Vagina (tissue), 2 donors: ENCODE measurements at places on chromosomes 3 and 15. TPM values are rescaled to one million over a fixed set of nuclear protein-coding genes. Genes with fewer than 3 reads are reported as not detected.

- no peaks in the 10 kb centered on the region for H3K27me3 ChIP-seq
- H3K4me3 ChIP-seq: no peak overlapping the region
- H3K27ac ChIP-seq: no peak overlapping the region
- no peaks in the 10 kb centered on the region for H3K36me3 ChIP-seq
- H3K4me1 ChIP-seq: no peaks in the 10 kb centered on the region
These were observed 163.2 kb downstream of the B3GALNT1 start for GRCh38 chr3:160941885-160942494.

- DNase-seq: no peak
- H3K4me3 ChIP-seq: peak overlapping the region; percentile 85
- no peak overlapping the region for H3K27ac ChIP-seq
- H3K27me3 ChIP-seq: no peaks in the 10 kb centered on the region
These were observed 1.4 kb downstream of the PPM1L start for GRCh38 chr3:160757233-160758106.

DNA sequence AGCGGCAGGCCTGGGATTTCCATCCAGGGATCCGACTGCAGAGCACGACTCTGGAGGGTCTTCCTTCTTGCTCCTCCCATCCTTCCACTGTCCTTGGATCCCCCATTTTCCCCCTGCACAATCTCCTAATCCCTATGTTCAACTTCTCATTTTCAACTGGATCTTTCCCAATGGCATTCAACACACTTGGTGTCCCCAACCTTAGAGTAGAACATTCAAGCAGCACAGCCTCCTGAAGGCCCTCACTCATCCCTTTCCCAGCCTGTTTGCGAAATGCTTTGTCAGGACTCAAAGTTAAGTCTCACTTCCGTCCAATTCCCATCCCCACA is 32.3 kb downstream of the RPN1 start:
- H3K4me1 ChIP-seq: peaks cover 26% of the 10 kb centered on the region
- peaks cover 31% of the 10 kb centered on the region for H3K36me3 ChIP-seq
- peak overlapping the region; percentile 95 for H3K27ac ChIP-seq
- H3K4me3 ChIP-seq: peak overlapping the region; percentile 57

DNA sequence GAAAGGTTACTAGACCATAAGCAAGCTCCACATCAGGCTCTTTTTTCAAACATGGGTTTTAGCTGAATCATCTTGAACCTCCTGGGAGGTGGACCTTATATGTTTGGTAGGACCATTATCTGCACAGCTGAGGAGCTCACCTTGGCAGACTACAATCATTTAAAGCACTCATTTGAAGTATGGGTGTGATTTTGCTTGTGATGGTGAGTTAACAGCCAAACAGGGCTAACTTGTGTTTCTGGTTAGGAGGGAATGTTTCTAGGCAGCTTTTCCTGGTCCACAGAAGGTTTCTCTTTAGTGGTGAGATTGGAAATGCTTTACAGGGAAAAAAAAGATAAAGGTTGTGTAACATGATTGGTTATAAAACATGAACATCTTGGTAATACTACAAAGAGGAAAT is 61.8 kb downstream of the ARHGEF26 start:
- peaks cover 11% of the 10 kb centered on the region for H3K4me1 ChIP-seq
- no peak for DNase-seq
- H3K27ac ChIP-seq: no peak overlapping the region

GRCh38 chr3:98778852-98779413 is 15.8 kb downstream of the ST3GAL6 start:
- H3K27ac ChIP-seq: peak overlapping the region; percentile 37
- no peak overlapping the region for H3K4me3 ChIP-seq
- no peaks in the 10 kb centered on the region for H3K27me3 ChIP-seq
- peaks cover 18% of the 10 kb centered on the region for H3K4me1 ChIP-seq

DNA sequence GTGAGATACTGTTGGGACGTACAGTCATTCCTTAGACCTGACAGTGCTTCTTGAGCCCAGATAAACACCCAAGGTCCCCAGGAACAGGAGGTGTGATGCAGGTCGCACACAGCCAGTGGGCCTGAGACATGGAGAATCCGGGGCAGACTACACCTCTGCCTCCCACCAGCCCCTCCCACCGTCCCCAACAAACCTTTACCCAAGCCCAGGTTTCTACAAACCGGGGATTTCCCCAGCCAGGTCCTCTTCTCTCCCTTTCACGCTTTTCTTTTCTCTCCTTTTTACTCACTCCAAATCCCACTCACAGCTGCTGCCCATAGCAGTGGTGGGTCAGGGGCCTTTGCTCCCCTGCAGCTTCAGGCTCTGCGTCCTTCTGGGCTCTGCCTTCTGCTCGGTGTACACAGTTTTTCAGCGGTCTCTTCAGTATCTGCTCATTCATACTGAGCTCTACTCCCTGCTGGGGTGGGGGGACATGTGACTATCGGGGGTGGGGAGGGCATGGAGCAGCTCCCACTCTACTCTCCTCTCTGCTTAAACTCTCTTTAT is 4.8 kb upstream of the PCSK6 start:
- no peaks in the 10 kb centered on the region for H3K36me3 ChIP-seq
- H3K27ac ChIP-seq: no peak overlapping the region
- H3K4me3 ChIP-seq: no peak overlapping the region
- no peaks in the 10 kb centered on the region for H3K27me3 ChIP-seq
- DNase-seq: peak; percentile 64

DNA sequence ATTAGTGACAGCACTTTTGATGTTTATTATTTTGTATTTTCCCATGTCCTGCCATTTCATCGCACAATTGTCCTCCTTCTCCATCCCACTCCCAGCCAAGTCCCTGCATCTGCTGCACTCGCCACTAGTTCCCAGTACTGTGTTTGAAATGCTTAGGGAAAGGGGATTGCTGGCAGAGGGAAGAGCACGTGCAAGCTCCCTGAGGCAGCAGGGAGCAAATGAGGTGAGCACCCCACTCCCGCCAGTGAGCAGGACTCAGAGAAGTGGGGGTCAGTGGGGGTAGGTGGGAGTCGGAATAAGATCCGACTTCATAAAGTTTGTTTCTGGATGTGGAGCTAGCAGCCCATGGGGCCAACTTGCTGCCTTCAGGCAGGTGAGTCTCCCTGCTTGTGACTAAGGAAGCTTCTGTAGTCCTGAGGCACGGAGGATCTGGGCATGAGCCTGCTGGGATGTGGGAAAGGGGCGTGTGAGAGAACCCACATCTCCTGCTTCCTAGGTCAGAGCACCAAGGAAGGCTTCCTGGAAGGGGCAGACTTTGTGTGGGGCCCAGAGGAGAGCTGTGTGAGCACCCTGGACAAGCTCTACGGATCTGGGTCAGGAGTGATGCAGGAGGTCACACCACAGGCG is 99.7 kb upstream of the TLE3 start:
- H3K36me3 ChIP-seq: no peaks in the 10 kb centered on the region
- no peak overlapping the region for H3K27ac ChIP-seq
- no peak overlapping the region for H3K4me3 ChIP-seq
- DNase-seq: no peak
- peaks cover 65% of the 10 kb centered on the region for H3K4me1 ChIP-seq
- no peaks in the 10 kb centered on the region for H3K27me3 ChIP-seq

Gene ATR
- total RNA-seq: 22.6 TPM

Gene ERC2
- total RNA-seq: 1.2 TPM

GRCh38 chr3:1587426-1587825 is 494.6 kb downstream of the CNTN6 start:
- H3K27ac ChIP-seq: no peak overlapping the region
- no peaks in the 10 kb centered on the region for H3K27me3 ChIP-seq

- no peaks in the 10 kb centered on the region for H3K27me3 ChIP-seq
- H3K4me1 ChIP-seq: peaks cover 4% of the 10 kb centered on the region
- no peaks in the 10 kb centered on the region for H3K36me3 ChIP-seq
- no peak overlapping the region for H3K27ac ChIP-seq
- no peak overlapping the region for H3K4me3 ChIP-seq
- no peak for DNase-seq
These were observed 269.7 kb upstream of the LYSMD4 start for GRCh38 chr15:100002787-100003536.

- H3K36me3 ChIP-seq: no peaks in the 10 kb centered on the region
- no peak overlapping the region for H3K4me3 ChIP-seq
- no peak for DNase-seq
- H3K27me3 ChIP-seq: peaks cover 9% of the 10 kb centered on the region
These were observed 4.2 kb downstream of the RHCG start for GRCh38 chr15:89492111-89492641.

GRCh38 chr15:33534642-33535041 is 223.9 kb downstream of the RYR3 start:
- H3K27ac ChIP-seq: no peak overlapping the region
- no peaks in the 10 kb centered on the region for H3K36me3 ChIP-seq
- no peaks in the 10 kb centered on the region for H3K27me3 ChIP-seq
- no peak for DNase-seq
- no peaks in the 10 kb centered on the region for H3K4me1 ChIP-seq

Gene GOLGA8G
- not detected for total RNA-seq

DNA sequence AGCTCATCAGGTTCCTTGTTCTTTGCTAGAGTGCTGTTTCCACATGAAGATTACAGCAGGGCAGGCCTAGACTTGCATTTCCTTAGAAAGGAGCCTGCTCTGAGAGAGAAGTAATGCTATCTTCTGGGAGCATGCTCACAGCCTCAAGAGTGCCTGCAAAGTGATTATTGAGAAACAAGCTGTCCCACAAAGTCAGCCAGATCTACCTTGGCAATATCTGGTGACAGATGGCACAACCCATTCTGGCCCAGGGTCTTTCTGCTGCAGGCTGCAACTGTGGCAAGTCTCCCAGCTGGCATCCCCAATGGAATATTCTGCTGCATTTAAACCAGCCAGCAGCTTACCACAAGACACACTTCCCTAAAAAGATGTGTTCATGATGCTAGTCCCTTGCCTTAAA is 29.3 kb downstream of the MTMR10 start:
- peaks cover 54% of the 10 kb centered on the region for H3K36me3 ChIP-seq
- DNase-seq: no peak
- no peak overlapping the region for H3K4me3 ChIP-seq
- H3K4me1 ChIP-seq: no peaks in the 10 kb centered on the region
- no peaks in the 10 kb centered on the region for H3K27me3 ChIP-seq

GRCh38 chr15:38474155-38474757 is 20.3 kb downstream of the FAM98B start:
- H3K27me3 ChIP-seq: no peaks in the 10 kb centered on the region
- no peak for DNase-seq
- H3K4me1 ChIP-seq: no peaks in the 10 kb centered on the region
- H3K36me3 ChIP-seq: no peaks in the 10 kb centered on the region
- no peak overlapping the region for H3K27ac ChIP-seq

- H3K27me3 ChIP-seq: peaks cover 13% of the 10 kb centered on the region
- H3K4me3 ChIP-seq: no peak overlapping the region
- no peaks in the 10 kb centered on the region for H3K36me3 ChIP-seq
- DNase-seq: no peak
- H3K27ac ChIP-seq: no peak overlapping the region
- H3K4me1 ChIP-seq: peaks cover 37% of the 10 kb centered on the region
These were observed 72.5 kb upstream of the POLG start for GRCh38 chr15:89406940-89407607.

Gene NEK10
- total RNA-seq: not detected

DNA sequence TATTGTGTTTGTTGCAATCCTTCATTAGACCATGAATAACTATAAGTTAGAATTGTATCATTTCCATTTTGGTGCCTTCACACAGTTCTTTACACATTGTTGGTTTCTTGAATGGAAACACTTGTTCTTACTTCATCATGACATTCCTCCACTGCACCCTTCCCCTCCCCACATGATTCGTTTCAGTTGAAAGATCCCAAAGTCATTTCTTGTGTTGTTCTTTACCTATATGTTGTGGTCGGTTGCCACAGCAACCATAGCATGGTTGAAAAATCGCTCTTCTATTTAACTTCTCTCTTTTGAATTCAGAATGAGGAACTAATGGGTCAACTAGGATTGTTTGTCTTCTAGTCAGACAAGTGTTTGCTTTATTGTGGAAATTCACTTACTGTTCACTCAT is 103.3 kb downstream of the IL1RAP start:
- no peaks in the 10 kb centered on the region for H3K36me3 ChIP-seq
- H3K27me3 ChIP-seq: no peaks in the 10 kb centered on the region
- H3K4me3 ChIP-seq: no peak overlapping the region
- H3K4me1 ChIP-seq: no peaks in the 10 kb centered on the region

DNA sequence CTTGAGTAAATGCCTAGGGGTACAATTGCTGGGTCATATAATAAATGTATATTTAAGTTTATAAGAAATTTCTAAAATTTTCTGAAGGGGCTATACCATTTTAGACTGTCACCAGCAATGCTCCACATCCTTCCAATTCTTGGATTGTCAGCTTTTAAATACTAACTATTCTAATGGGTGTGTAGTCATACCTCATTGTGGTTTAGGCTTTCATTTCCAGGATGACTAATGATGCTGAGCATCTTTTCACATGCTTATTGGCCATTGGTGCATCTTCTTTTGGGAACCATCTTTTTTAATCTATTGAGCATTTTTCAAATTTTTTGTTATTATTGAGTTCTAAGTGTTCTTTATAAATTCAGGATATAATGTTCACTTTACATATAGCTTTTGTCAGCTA is 52.5 kb upstream of the CORO2B start:
- no peak overlapping the region for H3K4me3 ChIP-seq
- no peak for DNase-seq
- H3K36me3 ChIP-seq: no peaks in the 10 kb centered on the region
- H3K27me3 ChIP-seq: no peaks in the 10 kb centered on the region

- no peaks in the 10 kb centered on the region for H3K36me3 ChIP-seq
- peaks cover 32% of the 10 kb centered on the region for H3K4me1 ChIP-seq
- no peak overlapping the region for H3K4me3 ChIP-seq
These were observed 147.3 kb downstream of the SMAD6 start for GRCh38 chr15:66849393-66849745.

DNA sequence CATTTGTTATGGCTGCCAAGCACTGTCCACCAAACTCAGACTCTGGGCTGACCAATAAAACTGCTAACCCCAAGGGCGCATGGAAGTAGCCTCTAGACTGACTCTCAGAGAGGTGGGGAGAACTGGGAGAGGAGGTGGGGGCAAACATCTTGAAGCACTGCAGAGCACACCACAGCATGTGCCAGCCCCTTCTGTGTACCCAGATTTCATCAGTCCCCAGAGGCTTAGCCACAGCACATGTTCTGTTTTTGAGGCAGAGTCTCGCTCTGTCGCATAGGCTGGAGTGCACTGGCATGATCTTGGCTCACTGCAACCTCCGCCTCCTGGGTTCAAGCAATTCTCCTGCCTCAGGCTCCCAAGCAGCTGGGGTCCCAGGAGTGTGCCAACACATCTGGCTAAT is 119.5 kb upstream of the SPATA12 start:
- H3K4me1 ChIP-seq: no peaks in the 10 kb centered on the region
- H3K27ac ChIP-seq: no peak overlapping the region
- no peak for DNase-seq
- no peaks in the 10 kb centered on the region for H3K36me3 ChIP-seq
- no peak overlapping the region for H3K4me3 ChIP-seq
